ENCODE measurements at places on chromosomes 6 and 20.

DNA sequence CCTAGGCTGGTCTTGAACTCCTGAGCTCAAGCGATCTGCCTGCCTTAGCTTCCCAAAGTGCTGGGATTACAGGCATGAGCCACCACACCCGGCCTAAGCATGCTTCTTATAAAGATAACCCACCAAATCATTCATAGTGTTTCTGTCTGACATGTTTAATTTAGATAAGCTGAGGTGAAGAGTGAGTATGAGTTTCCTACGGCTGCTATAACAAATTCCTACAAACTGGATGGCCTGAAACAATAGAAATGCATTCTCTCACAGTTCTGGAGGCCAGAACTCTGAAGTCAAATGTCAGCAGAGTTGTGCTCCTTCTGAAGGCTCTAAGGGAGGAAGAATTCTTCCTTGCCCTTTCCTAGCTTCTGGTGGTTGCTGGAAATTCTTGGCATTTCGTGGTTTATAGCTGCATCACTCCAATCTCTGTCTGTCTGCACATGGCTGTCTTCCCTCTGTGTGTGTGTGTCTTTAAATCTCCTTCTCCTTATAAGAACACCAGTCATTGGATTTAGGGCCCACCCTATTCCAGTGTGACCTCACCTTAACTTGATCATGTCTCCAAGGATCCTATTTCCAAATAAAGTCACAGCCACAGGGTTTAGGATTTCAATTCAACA is 29.9 kb downstream of the MAPK13 start:
- DNase-seq: no peak

GRCh38 chr6:95318137-95318536 is 259.2 kb upstream of the MANEA start:
- no peak for DNase-seq

GRCh38 chr20:17714597-17714996 is 14.8 kb downstream of the BANF2 start:
- no peak for DNase-seq

- DNase-seq: no peak
Measured at GRCh38 chr20:23129266-23129665, 43.1 kb upstream of the CD93 start.

- DNase-seq: no peak
Measured at GRCh38 chr20:42155586-42155985, 537.4 kb upstream of the CHD6 start.

DNA sequence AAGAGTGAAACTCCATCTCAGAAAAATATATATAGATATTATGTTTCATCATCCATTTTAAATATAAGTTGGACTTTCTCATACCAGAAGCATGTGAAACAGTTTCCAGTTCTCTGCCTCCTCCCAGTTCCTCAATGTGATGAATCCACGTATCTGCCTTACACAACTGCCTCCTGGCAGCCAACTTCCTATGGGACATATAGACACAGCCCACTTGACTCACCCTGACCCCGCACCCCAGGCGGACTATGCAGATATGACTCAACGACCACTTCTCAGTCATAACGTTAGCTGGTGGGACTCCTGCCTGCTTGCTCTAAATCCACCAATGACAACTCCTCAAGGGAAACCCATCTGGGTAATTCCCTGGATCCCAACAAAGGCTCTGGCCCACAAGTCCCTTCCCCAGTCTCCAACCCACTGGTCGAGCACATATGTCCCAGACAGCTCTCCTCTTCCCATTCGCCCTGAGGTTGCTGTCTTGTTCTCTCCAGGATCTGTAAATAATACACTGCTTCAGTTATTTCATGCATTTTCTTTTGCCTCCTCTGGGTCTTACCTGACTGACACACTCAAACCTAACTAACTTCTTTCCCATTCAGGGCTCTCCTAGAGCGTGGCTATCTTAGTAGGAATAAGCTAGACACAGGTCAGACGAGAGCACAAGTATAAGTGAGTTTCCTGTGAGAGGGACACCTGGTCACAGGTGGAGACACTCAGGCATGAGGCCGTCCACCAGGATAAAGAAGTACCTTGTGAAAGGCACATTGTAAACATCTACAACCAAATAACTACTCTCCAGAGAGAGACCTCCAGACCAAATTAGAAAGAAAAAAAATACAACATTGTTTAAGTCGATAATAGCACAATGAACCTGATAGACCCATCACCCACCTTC is 548.5 kb downstream of the CD83 start:
- peak; percentile 23 for DNase-seq

- no peak for DNase-seq
Measured at GRCh38 chr6:55576811-55577210, 2.2 kb downstream of the HMGCLL1 start.

GRCh38 chr6:5670811-5671561 is 335.7 kb downstream of the NRN1 start:
- no peak for DNase-seq

DNA sequence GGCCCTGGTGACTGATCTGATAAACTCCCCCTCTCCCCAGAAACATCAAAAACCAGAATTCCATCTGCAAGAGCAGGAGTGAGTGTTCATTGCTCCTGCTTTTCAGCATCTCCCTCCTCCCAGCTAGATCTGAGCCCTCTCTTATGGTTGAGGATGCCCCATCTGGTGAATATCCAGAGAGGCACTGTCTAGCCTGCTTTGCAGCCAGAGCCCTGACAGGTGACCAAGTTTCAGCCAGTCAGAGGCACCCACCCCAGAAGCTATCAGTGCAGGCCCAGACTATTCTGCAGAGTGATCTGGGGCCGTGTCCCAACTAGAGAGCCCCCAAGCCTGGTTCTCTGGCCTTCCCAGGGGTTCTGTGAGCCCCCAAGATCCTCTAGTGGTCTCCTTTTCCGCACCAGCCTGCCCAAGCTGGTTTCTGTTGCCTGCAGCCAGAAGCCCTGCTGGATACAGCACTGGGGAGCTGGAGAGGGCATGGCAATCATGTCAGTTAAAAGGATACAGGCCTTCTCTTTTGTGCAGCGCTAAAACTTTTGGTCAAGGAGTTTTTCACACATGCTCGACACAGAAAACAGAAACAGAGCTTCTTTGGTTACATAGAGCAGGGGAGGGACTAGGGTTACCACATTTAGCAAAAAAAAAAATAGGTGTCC is 6.6 kb upstream of the BMP7 start:
- no peak for DNase-seq

DNA sequence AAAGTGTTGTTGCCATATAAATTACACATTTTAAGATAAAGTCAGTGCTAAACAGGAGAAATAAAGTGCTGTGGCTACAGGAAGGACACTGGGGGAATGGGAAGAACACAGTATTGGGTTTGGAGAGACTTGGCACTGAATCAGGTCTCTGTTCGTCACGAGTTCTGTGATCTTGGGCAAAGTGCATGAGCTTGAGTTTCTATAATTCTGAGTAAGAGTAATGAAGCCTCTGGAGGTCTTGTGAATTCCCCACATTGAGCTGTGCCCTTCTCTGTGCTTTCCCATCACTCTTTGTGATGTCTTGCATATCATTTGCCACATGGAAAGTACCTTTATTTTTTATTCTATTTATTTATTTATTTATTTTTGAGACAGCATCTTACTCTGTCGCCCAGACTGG is 16.8 kb upstream of the EEF1A1 start:
- no peak for DNase-seq

GRCh38 chr6:140058863-140059262 is 684.4 kb upstream of the CITED2 start:
- DNase-seq: no peak
